ENCODE measurements at places on chromosomes 5 and 9.

DNA sequence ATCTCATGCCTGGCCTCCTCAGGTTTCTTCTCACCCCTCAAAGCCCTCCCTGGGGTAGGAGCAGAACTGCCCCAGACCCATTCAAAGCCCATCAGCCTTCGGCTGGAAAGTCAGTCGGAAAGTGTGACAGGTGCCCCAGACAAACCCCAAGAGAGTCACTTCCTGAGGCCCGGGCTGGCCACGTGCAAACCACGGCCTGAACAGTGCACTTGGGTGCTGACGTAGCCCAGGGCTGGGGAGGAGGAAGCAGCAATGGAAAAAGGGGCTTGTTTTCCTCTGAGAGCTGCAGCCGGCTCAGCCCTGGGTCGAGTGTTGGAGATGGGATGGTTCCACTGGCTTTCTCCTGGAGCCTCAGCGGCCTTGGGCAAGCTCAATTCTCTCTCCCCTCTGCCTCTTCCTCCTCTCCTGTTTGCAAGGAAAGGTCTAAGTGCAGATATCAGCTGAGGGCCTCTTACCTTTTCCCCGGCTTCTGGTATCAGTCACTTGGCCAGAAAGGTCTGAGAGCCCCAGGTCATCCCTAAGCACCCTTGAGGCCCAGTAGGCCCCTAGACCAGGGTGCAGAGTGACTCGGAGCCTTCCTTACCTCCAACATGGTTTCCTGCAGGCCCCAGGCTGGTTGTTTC lies 5.9 kb upstream of the EGR1 start:
- peak; percentile 84 for DNase-seq

- no peak for DNase-seq
Measured at GRCh38 chr9:37955781-37956422, 52.0 kb upstream of the SLC25A51 start.

GRCh38 chr9:21852754-21853153 lies 50.3 kb downstream of the MTAP start:
- DNase-seq: no peak

- DNase-seq: no peak
Measured at GRCh38 chr9:134632329-134632728, 9.3 kb upstream of the COL5A1 start.

DNA sequence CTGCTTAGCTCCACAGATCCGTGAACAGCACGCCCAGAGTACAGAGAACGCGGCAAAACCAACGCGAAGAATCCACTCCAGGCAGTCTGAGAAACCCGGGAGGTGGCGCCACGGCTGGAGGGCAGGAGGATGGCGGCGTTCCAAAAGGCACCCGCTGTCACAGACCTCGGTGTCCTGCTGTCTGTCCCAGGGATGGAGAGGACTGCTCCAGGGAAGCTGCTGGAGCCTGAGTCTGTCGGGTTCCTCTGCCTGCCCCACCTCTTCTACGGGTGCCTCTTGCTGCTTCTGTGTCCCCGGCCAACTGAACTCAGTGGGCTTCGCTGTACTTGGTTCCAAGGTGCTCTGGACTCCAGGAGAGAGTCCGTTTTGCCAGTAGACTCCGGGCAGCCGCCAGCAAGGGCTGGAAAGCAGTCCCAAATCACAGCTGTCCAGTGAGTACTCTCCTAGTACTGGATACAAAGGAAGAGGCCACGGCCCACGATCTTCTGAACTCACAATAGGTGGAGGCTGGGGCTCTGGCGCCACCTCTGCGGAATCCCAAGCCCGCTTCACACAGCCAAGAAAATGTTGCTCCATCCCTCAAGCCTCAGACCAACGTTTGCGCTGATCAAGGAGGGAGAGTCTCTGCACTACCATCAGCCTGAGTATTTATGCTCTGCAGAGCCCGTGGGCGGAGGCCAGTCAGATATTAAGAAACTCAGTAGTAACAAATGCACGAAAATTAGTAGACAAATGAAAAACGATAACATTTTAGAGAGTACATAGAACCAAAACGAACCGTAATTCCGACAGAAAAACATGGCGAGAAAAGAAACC lies 440 bp downstream of the ANXA2R start:
- DNase-seq: peak; percentile 58

DNA sequence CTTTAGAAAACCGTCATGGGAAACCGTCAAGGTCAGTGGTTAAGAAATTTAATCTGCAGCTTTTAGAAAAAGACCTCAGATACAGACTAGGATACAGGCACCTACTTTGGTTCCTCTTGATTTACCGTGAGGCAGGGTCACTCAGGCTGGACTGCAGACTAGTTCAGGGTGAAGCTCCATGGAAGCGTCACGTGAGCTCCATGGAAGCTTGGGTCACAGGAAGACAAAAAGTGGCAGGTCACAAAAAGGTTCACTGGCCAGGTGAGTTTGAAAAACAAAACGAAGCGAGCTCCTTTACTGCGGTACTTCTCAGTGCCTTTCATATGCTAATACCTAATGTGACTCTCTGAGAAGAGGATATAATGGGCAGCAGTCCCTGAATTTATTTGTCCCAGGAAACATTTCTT lies 43.0 kb downstream of the PRRC2B start:
- no peak for DNase-seq

DNA sequence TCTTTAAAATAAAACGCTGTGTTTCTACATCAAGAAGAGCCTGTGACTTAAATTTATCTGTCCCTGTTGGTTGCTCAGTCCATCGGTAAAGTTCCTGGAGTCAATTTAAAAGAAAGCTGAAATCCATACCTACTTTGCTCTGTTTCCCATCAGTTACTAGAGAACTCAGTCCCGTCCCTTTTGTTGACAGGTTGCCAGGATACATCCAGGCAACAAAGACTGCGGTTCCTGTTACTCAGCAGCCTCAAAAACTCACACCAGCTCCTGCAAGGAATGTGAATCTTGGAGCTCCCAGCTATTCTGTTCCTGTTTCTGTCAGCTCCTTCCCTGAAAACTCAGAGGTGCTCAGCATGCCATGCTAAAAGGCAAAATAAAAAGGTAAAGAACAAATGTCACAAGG lies at the start of gene ZNF474:
ZNF474 (plus strand) TSS at position 241 of the 400 bp plus-strand sequence. CDS start 22,445 bp downstream, outside the sequence.
- no peak for DNase-seq

DNA sequence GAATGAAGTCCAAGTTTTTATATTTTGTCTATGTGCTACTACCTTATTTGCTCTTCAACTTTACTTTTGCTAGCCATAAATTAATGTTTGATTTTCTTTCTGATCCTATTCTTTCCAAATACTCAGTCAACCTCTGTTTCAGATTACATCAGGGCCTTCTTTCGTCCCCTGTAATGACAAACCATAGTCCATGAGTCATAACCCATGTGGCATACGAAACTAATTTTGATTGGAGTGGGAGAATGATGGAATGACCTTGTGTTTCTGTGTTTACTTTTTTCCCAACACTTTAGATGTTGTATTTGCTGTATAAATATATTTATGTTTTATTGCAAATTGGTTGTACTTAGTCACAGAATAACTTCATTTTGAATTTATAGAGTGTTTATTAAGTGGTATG lies 1043.1 kb downstream of the DTWD2 start:
- DNase-seq: no peak

DNA sequence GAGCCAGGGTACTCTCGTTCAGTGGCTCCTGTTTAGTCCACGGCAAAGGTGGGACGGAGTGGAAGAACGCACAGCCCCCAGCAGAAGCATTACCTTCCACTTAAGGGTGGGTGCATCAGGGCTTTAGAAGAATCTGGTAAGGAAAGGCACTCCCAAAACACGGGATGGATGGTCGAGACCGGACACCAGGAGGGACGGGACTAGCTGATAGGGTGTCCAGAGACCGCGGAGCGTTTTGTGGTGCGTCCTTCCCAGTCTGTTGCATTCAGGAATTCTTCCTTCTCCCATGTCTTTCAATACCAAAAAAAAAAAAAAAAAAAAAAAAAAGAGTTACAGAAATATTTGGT lies 545 bp upstream of the CTSV start:
- no peak for DNase-seq
